ENCODE measurements at places on chromosomes 5 and 9.

DNA sequence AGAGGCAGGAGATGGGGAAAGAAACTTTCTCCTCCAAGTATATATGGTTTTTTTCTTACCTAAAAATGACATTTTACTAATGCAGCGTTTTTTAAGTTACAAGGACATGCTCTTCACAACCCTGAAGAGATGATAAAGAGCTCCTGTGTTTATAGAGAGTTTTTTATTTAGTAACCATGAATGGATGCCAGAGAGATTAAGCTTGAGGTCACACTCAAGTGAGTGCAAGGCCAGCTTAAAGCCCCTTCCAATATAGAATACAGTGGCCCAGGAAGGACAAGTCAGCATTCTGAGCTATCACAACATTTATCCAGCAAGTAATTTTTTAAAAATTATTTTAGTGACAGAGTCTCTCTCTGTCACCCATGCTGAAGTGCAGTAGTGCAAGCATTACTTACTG is 6.7 kb upstream of the HAVCR2 start:
- no peak for DNase-seq

DNA sequence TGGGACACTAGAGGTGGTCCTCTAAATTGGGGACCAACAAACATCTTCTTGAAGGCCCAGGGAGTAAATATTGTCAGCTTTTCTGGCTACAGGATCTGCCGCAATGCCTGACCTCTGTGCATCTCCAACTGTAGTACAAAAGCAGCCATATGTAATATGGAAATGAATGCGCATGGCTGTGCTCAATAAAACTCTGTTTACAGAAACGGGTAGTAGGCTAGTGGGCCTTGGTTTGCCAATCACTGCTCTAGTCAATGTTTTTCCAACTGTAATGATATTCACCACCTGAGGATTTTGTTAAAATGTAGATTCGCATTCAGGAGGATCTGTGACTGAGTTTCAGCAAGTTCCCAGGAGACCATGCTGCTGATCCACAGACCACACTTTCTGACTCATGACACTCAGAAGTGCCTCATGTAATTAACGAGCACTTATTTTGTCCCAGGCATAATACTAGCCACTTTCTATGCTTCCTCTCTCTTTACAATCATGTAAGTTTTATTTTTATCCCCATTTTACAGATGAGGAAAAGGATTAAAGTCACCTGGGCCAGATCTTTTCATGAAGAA is 96.9 kb downstream of the MED27 start:
- DNase-seq: no peak

DNA sequence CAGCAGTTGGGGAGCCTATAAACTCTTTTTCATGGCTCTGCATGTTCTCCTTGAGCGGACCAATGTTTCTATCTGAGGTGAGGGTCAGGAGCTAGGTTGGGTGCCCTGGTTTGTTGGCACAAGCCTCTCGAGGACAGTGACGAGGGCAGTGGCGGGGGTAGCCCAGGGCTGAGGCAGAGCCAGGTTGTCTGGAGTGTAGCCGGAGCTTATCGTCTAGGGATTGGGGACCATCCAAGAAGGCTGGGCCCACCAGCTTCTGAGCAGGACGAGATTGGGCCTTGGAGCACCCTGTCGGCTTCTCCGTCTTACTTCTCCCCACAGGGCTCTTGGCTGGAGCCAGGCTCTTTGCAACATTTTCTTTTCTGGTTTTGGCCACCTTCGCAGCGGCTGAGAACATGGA is 13.2 kb upstream of the CCL21 start:
- DNase-seq: no peak

GRCh38 chr9:34578241-34579103 is 11.1 kb downstream of the CNTFR start:
- peak; percentile 41 for DNase-seq

DNA sequence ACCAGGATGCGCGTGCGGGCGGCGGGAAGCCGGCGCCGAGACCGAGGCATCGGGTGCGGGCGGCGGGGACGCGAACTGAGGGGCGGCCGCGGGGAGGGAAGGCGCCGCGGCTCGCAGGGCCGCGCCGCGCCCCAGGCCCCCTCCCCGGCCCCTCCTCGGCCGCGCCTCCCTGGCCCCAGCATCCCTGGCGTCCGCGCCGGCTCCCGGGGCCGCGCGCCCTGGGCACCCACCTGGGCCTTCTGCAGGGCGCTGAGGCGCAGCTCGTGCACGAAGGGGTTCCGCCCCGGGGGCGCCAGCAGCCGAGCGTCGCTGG is 324 bp downstream of the LPCAT1 start:
- DNase-seq: no peak

GRCh38 chr9:26112724-26113123 is 434.5 kb upstream of the TUSC1 start:
- DNase-seq: no peak

GRCh38 chr5:124888050-124888506 is 141.6 kb upstream of the ZNF608 start:
- no peak for DNase-seq

DNA sequence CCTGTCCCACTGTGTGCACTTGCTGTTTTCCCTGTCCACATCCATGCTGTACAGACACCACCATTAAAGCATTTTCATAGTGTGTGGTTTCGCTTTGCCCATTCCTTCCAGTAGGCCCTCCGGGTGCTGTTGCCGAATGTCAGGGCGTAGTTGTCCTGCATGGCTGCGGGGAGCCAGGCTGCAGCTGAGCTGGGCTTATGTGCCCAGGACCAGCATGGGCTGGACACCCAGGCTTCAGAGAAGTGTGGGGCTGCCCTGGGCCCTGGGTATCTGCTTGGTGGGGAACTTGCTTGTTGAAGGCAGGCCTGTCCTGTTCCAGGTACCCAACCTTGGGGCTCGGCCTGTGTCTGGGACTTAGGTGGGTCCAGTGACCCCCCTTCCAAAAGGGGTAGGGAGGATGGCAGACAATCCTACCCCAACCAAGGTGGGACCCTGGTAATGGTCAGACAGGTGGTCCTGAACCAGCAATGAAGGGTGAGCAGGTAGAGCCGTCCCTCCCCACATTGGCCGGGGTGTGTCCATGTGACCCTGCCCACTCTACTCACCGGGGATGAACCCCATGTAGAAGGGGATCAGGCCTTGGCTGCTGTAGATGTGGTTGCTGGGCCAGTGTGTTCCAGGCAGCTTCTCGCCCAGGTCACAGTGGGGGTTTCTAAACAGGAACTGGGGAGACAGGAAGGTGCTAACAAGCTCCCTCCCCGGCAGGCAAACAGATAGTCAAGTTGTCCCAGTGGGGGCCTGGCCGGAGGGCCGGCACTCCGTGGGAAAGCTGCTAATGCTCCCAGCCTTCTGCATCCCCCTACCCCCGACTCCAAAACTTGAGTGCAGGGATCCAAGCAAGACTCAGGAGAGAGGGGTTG is 2.8 kb downstream of the TUBB4B start:
- peak; percentile 45 for DNase-seq

DNA sequence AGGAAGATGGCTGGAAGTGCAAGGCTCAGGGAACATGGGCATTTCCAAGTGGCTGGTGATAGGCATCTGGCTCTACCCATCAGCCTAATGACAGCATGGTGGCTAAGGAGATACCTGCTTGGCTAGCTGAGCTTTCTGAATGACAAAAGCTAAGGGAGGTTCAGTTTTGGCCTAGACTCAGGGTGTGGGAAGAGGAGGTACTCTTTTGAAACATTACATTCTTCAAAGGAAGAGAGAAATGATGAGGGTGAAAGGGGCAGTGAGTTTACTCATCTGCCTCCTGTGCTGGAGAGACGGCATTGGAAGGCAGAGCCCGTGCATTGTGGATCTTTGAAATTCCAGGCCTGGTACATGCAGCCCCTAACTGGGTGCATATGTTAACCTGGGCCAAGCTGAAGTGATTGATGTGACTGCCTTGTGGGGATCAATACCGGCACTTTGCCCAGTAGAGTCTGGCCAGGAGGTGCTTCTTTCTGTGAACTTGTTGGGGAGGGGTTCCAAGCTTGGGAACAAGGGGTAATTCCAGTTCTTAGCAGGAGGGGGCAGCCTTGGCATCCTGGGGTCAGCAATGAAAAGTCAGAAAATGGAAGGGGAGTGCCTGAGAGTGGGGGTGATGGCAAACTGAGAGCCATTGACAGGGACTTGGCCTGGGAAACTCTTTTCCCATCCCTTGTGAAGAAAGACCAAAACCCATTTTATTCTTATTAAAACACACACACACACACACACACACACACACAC is 108.6 kb downstream of the ACER2 start:
- peak; percentile 15 for DNase-seq

DNA sequence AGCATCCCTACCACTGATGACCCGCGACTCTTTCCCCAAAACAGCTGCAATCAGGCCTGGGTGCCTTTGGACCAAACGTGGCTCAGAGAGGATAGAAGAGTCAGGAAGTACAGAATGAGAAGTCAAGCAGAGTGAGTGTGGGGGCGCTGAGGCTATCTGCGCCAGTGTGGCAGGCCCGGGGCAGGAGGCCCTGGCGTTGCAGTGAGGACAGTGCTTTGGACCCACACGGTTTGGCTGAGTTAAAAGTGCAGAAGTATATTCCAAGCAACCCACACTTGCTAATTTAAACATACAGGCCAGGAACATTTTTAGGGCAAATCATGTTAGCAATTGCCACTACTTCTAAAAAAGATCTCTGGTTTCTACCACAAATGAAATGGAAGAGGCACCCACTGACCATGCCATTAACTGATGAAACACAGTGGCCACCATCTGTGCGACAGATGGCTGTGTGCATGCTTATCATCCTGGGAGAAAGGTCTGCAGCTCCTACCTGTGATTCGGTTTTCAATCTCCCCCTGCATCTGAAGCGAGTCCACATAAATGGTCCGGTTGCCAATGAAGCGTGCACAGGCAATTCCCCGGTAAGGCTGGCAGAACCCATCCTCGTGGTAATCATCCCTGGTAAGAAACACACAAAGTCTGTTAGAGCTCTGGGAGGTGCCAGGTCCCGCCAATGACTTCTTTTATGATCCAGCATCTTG is 213.0 kb downstream of the ROR2 start:
- DNase-seq: no peak

DNA sequence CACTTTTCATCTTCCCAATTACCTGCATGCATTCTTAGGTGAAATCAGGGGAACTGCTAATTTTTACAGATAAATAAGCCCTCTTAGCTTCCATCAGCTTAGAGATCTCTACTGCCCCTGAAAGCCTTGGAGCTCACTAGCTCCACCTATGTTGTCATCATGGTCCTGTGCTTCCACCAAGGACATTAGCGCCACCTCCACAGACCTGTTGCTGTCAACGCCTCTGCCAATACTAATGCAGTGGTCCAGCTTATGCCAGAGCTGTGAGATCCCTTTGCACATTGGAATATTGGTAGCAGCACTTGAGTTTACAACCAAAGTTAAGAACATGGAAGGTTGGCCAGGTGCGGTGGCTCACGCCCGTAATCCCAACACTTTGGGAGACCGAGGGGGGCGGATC is 7.7 kb upstream of the SHISAL2B start:
- no peak for DNase-seq

DNA sequence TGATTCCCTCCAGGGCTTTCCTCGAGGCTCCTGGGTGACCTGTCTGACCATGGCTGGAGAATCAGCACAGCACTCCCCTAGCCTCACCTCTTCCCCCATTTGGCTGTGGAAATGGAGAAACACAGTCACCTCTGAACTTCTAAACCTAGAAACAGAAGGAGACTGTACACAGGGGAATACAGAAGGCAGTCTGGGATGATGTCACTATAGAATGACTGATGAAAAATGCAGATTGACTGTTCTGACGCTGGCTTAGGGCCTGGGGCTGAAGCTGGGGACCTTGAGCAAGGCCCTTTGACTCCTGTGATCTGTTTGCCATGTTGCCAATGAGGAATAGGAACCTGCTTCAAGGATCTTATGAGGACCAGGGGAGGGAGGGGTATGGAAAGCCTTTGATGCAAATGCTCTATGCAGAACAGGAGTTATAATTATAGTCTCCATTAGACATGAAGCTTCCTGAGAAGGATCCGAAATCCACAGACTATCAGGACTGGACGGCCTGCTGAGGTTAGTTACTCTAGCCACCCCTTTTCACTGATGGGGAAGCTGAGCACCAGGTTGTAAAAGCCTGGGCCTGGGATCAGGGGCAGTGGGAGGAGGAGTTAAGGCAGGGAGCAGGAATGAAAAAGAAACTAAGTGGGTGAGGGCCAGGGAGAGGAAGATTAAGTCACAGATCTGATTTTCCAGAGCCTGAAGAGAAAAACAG is 24.4 kb upstream of the ANXA6 start:
- DNase-seq: no peak

- DNase-seq: no peak
These were observed 366.8 kb downstream of the CYLC2 start for GRCh38 chr9:103361906-103362305.

DNA sequence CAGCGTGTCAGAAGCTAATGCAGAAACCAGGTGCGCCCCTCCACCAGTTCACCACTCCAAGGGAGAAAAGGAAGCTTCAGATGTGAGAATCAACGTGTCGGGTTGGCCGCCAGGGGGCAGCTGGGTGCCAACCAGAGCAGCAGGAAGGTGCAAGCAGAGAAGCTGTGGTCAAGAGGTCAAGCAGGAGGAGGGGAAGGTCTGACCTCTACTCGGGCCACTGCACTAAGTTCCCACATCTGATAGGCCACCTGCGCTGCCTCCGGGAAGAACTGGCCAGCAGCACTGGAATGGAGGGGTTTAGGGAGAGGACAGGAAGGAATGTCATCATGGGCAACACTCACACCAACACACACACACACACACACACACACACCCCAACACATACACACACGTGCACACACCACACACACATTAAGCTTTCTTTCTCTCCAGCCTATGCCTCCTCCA is 31.4 kb downstream of the ANXA6 start:
- DNase-seq: peak; percentile 72

DNA sequence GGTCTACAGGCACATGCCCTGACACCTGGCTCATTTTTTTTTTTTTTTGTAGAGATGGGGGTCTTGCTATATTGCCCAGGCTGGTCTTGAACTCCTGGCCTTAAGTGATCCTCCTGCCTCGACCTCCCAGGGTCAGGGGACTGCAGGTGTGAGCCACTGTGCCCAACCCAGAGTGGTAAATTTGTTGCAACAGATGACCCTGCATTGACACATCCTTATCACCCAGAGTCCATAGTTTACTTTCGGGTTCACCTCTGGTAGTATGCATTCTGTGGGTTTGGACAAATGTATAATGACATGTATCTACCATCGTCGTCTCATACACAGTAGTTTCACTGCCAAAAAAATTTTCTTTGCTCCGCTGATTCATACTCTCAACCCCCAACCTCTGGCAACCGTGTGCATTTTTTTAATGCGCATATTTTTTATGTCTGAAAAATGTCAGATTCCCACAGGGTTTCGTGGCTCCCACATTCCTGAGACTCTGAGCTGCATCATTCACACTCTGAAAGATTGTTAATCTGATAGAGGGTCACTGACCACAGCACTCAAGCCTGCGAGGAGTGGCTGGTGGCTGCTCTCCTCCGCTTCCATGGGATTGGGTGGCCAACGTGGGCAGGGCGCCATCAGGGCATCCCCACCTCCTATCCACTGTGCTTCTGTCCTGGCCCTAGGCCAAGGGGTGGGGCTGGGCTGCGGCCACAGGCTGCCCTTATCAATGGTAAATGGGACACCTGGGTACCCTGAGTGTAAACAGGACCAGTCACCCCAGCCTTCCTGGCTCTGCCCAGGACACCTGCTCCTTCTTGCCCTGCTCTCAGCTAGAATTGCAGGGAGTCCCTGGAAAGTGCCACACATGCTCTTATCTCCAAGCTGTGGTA is 9.6 kb downstream of the NDST1 start:
- DNase-seq: no peak
